ENCODE measurements at places on chromosomes 5 and 9.

DNA sequence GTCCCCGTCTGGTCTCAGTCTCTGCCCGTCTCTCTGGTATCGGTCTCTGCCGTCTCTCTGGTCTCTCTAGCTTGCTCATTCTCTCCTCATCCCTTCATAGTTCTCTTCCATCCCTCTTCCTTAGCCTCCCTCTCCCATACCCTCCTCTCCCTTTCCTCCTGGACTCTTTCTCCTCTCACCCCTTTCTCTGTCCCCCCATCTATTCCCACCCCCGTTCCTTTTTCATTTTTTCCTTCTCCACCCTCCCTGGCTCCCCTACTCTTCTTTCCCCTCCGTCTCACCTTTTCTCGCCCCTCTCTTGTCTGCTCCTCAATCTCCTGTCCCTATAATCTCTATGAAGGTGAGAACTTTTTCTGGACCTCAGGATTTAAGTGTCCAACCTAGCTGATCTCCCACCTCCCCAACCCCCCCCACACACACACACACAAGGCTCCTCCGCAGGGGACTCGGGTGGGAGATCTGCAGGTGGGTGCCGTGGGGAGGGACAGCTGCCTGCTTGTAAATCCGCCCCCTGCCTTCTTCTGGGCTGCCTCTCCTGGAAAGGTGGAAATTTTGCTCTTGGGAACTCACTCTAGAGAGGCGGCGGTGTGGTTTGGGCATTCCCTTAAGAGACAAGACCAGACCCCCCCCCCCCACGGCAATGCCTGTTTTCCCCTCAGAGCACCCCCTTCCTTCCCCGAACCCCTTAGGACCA is 953 bp downstream of the UBE2QL1 start:
- no peak for DNase-seq

DNA sequence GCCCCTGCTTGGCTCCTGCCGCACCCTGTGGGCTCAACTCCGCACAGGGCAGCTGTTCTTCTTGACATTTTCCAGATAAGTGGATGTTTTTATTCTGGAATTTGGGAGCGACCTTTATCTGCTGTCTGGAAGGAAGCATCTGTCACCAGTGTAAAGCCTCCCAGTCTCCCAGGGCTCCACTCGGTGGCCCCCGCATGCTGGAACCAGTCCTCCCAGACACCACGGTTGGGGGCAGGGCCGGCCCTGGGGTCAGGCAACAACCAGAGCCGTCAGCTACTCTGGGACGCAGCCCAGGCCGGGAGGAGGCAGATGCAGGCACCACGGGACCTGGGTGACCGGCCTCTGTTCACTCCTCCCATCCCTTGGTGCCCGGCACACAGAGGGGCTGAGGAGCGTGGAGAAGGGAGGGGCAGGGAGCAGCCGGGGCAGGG is 92.8 kb upstream of the ADAMTS2 start:
- no peak for DNase-seq

DNA sequence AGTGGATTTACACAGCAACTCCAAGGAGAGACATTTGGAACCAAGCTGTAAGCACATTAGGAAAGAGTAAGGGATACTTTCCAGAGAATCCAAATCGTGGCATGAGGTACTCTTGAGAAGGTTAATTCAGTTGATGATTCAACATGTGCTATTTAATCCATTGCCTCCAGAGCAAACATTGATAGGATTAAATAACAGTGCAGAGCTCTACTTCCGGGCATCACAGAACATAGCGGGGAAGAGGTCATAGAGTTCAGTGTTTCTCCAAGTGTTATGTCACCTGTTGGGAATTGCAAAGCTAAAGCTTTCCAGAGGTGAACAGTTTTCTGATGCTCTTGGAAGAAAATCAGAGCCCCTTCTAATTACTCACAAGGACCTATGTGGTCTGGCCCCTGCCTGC is 127.5 kb downstream of the PPP2R2B start:
- DNase-seq: no peak

DNA sequence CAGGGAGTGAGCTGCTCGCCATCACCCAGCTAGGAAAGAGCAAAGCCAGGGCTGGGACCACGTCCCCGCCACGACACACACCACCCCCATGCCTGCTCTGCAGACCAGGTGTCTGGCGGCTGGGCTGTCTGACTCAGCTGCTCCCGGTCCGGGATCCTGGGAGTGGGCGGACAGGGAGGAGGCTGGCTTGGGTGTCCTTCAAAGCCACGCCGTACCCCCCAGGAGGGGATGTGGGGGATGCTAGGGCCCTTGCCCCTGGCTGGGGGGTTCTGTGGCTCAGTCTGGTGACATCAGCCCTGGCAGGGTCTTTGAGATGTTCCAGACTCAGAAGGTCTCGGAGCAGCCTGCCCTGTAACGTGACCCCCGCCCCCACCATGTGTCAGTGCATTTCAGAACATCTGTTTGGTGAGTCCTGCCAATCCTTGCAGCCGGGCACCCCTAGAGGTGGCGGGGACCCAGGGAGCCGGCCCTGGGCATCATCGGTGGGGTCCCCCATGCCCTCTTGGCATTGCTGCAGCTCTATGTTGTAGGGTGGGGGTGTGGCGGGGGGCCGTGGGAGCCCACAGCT is 62.3 kb downstream of the HMCN2 start:
- DNase-seq: peak; percentile 28

DNA sequence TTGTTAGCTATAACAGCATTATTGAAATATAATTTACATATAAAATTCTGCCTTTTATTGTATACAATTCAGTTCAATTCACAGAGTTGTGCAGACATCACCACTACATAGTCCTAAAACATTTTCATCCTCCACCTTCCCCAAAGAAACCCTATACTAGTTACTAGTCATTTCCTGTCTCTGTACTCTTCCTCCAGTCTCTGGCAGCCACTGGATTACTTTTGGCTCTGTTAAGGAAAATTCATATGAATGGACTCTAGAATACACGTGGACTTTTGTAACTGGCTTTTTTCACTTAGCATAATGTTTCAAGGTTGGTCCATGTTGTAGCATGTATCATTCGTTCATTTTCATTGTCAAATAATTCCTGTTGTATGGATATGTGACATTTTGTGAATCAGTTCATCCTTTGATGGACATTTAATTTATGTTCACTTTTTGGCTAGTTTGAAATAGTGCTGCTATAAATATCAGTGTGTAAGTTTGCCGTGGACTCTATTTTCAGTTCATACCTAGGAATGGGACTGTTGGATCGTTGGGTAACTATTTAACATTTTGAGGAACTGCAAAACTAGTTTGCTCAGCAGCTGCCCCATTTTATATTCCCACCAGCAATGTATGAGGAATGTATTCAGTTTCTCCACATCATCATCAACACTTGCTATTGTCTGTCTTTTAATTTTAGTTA is 9.7 kb downstream of the ICE1 start:
- DNase-seq: peak; percentile 56

GRCh38 chr9:81470864-81471263 is 218.5 kb downstream of the TLE1 start:
- no peak for DNase-seq

DNA sequence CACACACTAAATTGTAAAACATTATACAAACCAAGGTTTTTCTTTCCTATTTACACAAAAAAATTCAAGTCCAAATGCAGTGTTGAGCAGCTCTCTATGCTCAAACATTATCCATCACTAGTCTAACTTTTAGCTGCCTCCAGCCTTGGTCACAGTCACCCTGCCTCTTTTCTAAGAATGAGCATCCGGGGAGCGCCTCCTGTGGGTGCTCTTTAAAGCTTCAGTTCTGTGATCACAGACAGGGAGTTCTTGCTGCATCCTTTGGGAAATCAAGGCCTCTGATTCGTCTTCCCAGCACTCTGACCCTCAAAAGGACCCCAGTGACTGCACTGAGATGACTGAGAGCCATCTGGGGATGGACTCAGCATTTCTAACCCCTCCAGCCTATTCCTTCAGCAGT is 289.6 kb downstream of the SEC61B start:
- DNase-seq: no peak

All from EL (cell line).